Hepatocyte (in vitro differentiated cells): ENCODE measurements at places on chromosomes 13 and 19.
A peak's percentile ranks its signal among the peaks of the same experiment; 100 is the strongest.

DNA sequence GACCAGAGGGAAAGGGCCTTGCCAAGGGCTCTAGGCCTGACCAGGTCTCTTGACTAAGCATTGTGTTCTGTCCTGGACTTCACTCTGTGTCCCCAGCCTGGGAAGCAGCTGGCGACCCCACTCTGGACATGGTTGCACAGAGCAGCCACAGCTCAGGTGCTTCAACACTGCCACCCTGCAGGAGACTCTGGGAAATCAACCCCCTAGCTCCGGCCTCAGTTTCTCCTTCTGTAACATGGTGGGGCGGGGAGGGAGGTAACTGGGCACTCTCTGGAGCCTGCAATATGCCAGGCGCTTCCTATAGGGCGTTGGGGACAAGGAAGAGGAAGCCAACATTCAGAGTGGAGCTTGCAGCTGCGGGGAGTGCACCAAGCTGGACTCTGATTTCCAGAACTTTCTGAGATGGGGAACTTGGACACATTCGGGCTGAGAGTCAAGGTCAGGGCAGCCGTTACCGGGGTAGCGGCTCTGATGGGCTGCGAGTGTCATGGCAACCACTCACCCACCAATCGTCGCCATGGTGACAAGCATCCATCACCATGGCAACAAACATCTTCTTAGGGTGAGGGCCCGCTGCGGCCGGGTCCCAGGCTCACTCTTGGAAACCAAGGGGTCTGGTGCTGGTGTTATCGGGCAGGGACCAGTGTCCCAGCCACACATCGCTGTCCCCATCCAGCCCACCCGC lies 12.8 kb downstream of the F2RL3 start:
- no peaks in the 10 kb centered on the region for H3K27me3 ChIP-seq
- H3K4me3 ChIP-seq = no peak overlapping the region
- H3K27ac ChIP-seq = no peak overlapping the region
- no peaks in the 10 kb centered on the region for H3K4me1 ChIP-seq

DNA sequence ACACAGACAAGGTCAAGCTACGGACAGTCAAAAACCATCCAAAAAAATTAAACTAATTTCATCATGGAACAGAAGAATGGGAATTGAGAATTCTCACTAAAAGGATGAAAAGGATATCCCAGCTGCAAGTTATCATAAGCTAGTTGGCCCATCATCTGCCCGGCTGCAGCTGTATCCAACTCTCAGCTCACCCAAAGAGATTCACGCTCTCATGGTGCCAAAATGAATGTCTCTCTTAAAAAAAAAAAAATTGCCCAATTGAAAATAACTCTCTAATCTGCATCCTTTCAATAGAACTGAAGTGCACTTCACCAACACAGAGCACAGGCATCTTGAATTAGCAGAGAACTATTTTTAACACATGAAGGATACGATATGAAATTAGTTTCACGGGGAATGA lies 20.0 kb downstream of the ENOX1 start:
- H3K4me1 ChIP-seq = peaks cover 6% of the 10 kb centered on the region
- H3K27ac ChIP-seq = no peak overlapping the region
- no peak overlapping the region for H3K4me3 ChIP-seq

- H3K4me1 ChIP-seq = no peaks in the 10 kb centered on the region
- DNase-seq = no peak
- no peaks in the 10 kb centered on the region for H3K27me3 ChIP-seq
Observed at GRCh38 chr13:31022288-31022895, 89.9 kb downstream of the TEX26 start.

DNA sequence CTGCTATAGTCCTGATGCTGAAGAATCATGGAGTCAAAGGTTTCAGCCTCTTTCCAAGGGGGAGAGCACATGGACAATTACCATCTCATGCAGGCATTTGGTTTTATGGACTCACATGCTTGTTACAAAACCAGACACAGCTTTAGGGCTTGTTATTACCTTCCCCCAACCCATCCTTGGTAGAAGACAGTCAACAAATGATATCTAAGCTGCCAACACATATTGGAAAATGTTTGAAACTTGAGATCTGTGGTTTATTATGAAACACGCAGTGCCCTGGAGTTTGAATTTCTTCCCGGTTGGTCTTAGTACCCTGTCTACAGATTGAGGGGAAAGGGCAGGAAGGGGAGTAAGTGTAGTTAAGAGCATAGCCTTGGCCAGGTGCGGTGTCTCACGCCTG lies 12.5 kb upstream of the CYP2A6 start:
- H3K4me3 ChIP-seq = no peak overlapping the region
- peak overlapping the region; percentile 83 for H3K27ac ChIP-seq
- no peaks in the 10 kb centered on the region for H3K27me3 ChIP-seq

- H3K27me3 ChIP-seq = no peaks in the 10 kb centered on the region
- H3K27ac ChIP-seq = peak overlapping the region; percentile 99
- H3K36me3 ChIP-seq = no peaks in the 10 kb centered on the region
Observed at GRCh38 chr19:42279902-42280814, 11.1 kb downstream of the CIC start.

DNA sequence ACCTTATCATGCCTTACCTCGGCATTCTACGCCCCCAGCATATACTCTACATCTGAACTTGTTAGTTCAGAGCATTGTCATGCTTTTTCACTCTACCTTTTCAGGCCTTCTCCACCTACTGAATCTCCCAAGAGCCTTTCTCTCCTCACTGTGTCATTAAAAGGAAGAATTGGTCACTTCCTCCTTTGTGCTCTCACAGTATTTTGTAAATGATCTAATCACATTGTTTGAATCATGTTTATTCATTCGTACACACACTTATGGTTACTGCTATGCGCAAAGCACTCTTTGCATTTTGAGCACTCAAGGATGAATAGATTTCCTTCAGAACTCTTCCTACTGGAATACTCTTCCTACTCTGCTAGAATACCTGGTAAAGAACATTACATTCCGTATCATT lies 15.8 kb upstream of the ELF1 start:
- H3K27me3 ChIP-seq = no peaks in the 10 kb centered on the region
- no peak for DNase-seq
- no peaks in the 10 kb centered on the region for H3K4me1 ChIP-seq
- H3K27ac ChIP-seq = no peak overlapping the region

DNA sequence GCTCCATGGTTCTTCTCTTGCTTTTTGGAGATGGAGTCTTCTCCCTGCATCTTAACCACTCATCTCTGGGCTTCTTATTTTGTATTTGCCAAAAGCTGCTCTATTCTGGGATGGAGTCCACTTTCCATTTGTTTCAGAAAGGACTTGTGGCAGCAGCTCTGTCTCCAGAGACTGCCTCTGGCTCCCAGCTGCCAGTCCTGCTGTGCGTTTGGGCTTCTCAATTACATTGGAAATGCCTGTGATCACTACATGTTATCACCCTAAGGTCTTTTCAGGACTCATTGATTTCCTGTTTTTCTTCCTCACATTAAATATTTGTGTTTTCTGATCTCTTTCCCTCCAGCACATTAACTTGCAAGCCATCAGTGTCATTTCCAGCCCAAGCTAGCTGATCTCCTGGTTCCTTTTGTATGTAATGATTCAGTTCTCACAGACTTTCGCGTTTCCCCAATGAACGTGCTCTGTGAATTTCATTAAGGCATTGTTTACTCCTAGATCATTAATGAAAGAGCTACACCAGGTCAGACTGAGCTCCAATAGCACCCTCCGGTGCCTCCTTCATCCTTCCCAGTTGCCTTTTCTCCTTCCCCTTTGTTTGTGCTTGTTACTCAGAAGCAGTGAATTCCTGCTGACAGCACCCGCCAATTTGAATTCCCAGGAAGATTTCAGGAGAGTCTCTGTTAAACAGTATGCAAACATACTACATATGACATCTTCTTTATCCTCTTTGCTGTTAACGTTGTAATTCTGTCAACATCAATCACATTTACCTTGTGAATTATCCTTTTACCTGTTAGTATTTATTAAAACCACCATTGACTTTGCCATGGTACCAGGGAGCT lies 3.0 kb downstream of the CBY2 start:
- no peaks in the 10 kb centered on the region for H3K4me1 ChIP-seq
- H3K4me3 ChIP-seq = no peak overlapping the region
- DNase-seq = no peak
- no peaks in the 10 kb centered on the region for H3K27me3 ChIP-seq
- H3K36me3 ChIP-seq = no peaks in the 10 kb centered on the region
- H3K27ac ChIP-seq = no peak overlapping the region

DNA sequence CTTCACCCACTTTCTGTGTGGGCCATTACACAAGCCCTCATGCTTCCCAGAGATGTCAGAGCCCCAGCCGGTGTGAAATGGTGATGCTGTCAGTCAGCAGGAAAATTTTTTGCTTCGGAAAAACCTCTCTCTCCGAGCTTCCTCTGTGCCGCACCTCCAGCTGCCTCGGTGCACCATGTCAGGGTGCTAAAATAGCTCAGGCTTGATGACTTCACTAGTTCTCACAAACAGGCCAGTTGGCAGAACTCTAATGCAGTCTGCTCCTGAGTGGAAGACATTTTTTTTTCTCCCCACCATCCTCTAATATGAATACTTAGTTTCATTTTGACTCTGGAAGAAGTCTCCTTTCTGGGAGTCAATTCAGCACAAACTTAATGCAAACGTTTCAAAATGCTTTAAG lies 71.3 kb downstream of the KLF12 start:
- no peaks in the 10 kb centered on the region for H3K36me3 ChIP-seq
- DNase-seq = no peak
- H3K27ac ChIP-seq = peak overlapping the region; percentile 1
- peaks cover 4% of the 10 kb centered on the region for H3K4me1 ChIP-seq
- no peaks in the 10 kb centered on the region for H3K27me3 ChIP-seq

DNA sequence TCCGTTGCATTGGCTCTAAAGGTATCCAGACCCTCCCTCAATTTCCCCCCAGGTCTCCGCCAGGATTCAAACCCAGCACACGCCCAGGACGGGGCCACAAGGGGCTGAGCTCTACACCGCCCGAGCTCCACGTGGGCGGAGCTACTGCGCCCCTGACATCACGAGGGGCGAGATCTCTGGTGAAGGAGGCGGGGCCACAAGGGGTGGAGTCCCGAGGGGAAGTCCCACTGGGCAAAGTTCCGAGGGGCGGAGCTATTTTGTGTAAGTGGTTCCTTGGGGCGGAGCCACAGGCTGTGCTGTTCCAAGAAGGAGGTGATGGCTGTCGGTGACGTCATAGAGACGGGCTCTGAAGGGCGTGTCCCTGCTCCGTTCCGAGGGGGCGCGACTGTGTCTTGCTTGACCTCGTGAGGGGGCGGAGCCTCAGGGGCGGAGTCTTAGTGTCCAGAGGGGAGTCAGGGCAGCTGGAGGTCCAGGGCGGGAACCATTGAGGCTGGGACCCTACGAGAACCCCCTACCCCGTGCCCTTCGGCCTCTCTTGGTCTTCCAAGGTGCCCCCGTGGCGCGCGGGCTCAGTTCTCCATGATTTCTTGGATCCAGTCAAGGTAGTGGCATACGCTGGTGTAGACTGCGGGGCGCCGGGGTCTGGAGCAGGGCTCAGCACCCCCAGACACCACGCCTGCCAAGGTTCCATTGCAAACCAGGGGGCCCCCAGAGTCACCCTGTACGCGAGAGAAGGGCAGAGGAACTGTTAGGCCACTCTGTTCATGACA lies 1.3 kb upstream of the KLK8 start:
- DNase-seq = peak; percentile 65
- no peaks in the 10 kb centered on the region for H3K4me1 ChIP-seq
- no peaks in the 10 kb centered on the region for H3K36me3 ChIP-seq
- no peak overlapping the region for H3K27ac ChIP-seq
- H3K27me3 ChIP-seq = peaks cover 16% of the 10 kb centered on the region

DNA sequence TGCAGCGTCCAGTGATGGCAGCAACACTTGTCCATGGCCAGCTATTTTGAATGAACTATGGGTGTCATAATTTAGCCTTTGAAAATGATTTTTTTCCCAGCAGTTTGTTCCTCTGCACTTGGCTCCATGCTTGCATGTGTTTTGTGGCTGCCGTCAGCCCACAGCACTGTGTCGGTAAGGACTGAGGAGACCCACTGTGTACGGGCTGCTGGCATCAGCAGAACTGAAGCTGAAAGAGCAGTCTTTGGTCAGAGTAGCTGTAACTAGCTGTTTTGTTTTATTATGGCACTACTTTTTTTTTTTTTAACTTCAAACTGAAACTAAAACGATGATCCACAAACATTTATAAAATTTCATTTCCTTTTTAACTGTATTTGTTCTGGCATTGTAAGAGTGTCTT lies 50.3 kb upstream of the TEX29 start:
- H3K27ac ChIP-seq = no peak overlapping the region
- no peak for DNase-seq
- no peaks in the 10 kb centered on the region for H3K4me1 ChIP-seq
- H3K4me3 ChIP-seq = no peak overlapping the region
- H3K36me3 ChIP-seq = no peaks in the 10 kb centered on the region

- H3K4me3 ChIP-seq = peak overlapping the region; percentile 35
- DNase-seq = peak; percentile 100
- H3K27ac ChIP-seq = peak overlapping the region; percentile 86
- H3K36me3 ChIP-seq = no peaks in the 10 kb centered on the region
Observed at GRCh38 chr19:51367565-51368365, 1.0 kb downstream of the CLDND2 start.

DNA sequence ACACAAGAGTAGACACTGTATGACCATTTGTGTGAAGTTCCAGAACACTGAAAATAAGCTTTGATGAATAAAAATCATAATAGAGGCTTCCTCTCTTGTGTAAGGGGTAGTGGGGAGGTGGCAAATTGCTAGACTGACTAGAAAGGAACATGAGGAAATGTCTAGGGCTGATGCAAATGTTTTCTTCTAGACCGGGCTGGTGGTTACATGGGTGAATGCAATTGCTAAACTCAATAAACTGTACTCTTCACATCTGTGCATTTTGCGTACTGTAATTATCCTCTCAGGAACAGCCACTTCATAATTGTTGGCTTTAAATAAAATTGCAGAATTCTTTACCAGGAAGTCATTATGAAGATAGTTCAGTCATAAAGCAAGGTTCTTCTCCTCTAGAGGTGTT lies 5.2 kb upstream of the KBTBD7 start:
- H3K4me3 ChIP-seq = no peak overlapping the region
- DNase-seq = no peak
- no peaks in the 10 kb centered on the region for H3K27me3 ChIP-seq

DNA sequence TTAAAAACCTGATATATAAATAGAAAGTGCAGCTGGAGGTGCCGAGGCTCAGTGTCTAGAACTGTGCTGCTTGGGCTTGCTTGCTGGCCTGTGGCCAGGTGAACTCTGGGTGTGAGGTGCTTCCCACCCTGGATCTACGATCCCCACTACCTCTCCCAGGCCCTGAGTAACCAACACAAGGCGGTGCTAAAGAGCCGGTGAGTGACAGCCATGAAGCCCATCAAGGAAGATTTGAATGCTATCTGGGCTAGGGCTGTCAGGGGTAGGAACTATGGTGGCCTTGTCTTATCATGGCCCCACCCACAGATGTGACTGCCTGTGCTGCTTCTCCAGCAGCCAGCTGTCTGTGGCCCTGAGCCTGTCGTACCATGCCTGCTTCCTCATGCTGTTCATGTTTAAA lies 25.6 kb upstream of the ZNF91 start:
- no peaks in the 10 kb centered on the region for H3K36me3 ChIP-seq
- H3K27ac ChIP-seq = no peak overlapping the region
- H3K4me3 ChIP-seq = no peak overlapping the region
- H3K27me3 ChIP-seq = no peaks in the 10 kb centered on the region

GRCh38 chr19:22783651-22784410 lies at the start of gene ZNF99:
ZNF99 (minus strand) TSS chr19:22784151; CDS start chr19:22784016, 135 bp downstream.
- no peak within 1 kb of the TSS for H3K4me3 ChIP-seq
- no peaks in the 10 kb centered on the region for H3K36me3 ChIP-seq
- H3K4me1 ChIP-seq = no peaks in the 10 kb centered on the region
- DNase-seq = no peak
- H3K27ac ChIP-seq = no peak within 1 kb of the TSS
